ENCODE measurements at places on chromosomes 1 and 21. TPM values are rescaled to one million over a fixed set of nuclear protein-coding genes. Genes with fewer than 3 reads are reported as not detected.

SGIP1 gene
- total RNA-seq: 2.6 TPM

IQGAP3 gene
- total RNA-seq: 0.13 TPM

DNA sequence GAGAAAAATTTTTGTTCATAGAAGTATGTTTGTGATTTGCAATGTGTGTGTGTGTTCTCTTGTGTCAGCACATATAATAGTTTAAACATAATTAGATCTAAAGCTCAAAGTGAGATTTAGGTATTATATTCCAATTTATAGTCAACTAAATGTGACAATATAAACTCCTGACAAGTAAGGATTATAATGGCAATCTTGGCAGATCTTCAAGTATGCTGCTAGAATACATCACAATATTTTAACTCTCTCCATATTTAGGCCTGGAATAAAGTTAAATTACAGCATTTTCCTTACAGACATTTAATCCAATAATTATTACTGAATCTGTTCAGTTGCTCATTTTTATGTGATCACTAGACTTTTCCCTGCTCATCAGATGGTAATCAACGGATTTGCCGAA, 65.8 kb downstream of the LYPLAL1 start:
- DNase-seq: no peak

- no peak for DNase-seq
Measured at GRCh38 chr1:201870397-201870796, 18.3 kb upstream of the SHISA4 start.

DNA sequence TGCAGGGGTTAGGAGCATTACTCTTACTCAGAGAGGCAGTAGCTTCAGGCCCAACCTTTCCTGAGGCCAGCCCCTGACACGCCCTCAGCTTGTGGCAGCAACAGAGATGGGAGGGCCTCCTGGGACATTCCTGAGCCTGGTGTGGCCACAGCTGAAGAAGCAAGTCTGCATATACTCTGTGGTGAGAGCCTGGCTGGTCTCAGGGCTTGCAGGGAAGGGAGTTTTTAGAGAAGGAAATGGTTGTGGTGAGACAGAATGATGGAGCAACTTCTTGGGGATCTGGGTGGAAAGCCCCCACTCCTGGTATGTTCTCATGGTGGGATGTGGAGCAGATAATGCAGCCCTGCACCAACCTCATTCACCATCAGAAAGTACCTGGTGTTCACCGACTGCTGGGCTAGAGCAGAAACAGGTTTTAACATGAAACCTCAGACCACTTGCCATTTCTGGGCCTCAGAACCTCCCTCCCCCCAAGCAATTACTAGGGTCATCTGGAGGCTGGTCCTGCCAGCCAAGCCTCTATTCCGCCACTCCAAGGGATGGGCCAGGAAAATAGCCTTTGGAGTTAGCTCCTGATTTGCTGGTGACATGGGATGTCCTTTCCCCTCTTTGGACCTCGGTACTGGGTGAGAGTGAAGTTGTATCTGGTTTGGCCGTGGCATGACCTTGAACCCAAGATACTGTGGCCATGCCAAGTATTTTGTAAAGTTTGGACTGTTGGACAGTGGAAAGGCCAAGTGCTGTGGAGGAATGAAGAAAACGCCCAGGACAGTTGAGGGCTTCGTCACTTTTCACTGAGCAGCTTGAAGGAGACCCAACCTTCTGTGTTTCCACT, 28.1 kb upstream of the RNF19B start:
- DNase-seq: peak; percentile 68

Data from heart right ventricle (tissue), 16 donors.